T-helper 9 cell (primary cell): ENCODE measurements at places on chromosomes 6 and 20.

GRCh38 chr6:62740596-62740995, 454.6 kb upstream of the KHDRBS2 start:
- no peak for DNase-seq

DNA sequence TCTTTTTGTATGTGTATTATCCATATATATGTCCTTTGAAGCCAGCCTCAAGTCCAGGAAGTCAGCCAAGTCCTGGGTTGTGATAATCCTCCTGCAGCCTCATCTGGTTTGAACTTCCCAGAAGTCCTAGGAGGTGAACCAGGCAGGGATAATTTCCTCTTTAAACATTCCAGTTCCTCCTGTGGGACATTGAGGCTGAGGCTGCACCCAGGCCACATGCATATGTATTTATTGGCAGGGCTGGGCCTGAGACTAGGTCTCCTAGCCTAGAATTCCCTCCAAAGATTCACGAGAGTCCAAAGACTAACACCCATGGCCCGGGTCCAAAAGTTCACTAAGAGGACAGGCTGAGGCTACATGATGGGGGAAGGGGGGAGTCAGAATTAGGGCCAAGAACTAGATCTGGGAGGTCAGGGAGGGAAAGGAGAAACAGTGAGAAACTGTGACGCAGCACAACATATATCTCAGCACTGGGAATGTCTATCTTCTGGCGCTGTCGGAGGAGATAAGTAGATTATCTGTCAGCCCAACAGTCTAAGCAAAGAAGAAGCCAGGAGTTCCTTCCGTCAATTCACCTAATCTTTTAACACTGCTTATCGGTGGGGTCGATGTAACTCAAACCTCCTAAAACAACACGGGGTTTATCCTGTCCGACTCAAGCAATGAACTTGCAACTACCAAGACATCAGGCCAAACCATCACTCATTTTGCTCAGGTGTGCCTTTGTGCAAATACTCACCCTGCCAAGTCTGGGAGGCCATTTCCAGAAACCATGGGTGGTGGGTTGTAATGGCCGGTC, 43.3 kb downstream of the SNX5 start:
- no peak for DNase-seq

GRCh38 chr6:9292975-9293374, 857.6 kb upstream of the SLC35B3 start:
- DNase-seq: no peak

GRCh38 chr20:48999890-49000870, 45.9 kb upstream of the CSE1L start:
- no peak for DNase-seq

- no peak for DNase-seq
These were observed 977 bp downstream of the TNXB start for GRCh38 chr6:32108094-32108627.

DNA sequence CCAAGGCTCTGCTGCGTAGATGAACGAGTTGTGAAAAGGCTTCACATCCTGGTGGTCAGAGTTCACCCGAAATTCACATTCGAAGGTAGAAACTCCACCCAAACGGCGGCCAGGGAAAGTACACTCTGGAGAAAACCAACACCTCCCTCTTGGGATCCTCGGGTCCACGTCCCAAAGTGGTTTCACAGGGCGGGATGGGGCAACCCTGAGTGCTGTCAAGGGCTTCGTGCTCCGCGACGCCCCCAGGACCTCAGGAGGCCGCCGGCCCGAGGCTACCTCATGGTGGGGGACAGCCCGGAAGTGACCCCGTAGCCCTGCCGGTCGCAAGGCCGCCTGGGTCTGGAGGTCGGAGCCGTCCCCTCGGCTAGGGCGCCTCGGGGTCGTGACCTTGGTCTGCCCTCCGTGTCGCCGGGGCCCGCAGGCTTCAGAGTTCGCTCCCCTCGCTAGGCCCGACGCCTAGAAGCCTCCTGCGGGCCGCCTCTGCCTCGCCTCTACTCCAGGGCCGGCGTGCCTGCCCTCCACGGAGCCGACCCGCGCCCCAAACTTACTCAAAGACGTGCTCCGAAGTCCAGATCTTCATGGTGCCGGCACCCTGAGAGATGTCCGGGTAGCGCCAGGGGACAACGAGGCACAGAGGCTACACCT, at the start of gene PRELID3B:
Gene PRELID3B (minus strand): TSS at position 636 of the 645 bp plus-strand sequence. CDS start 56 bp downstream, at position 580.
- DNase-seq: no peak

- no peak for DNase-seq
These were observed 166.7 kb downstream of the CDC5L start for GRCh38 chr6:44554194-44554593.

DNA sequence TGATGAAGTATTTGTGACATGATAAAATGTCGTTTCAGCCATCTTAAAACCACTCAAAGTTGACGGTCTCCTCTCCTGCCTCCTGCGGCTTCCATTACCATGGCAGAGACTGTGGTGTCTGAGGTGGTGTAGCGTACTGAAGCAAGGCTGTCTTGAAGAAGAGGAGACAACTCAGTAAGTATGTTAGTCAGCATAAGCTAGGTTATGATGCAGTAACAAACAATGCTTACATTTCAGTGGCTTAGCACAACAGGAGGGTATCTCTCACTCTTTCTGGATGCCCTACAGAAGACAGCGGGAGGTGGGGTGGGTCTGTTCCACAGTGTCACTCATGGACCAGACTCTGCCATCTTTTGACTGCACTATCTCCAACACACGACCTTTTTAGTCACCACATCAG, 174.7 kb upstream of the AHI1 start:
- no peak for DNase-seq

DNA sequence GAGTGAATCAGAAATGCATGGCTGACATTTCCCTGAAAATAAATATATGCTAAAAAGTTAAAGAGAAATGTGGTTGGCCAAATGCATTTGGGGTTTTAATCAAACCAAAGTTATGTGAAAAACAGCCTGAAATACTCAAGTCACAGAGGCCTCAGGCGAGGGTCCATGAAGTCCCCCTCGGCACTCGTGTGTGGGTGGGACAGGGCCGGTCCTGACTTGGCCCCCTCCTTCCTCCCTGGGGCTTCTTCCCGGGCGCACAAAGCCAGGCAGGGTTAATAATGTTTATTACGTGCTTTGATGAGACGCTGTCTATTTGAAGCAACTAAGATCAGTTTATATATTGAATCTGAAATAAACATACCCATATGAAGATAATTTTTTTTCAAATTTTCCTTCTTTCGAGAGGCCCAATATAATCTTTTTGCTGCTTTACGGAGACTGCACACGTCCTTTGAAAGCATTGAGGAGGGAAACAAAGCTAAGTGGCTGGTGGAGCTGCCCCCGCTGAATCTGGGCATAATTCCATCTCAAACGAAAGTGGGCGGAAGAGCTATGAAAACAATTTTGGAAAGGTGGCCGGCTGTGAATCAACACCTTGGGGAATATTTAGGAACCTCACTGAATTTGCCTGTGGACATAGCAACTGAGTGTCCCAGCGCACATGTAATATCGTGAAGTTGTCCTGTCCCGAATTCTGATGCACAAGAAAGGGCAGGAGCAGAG, 55.8 kb upstream of the SMOC2 start:
- DNase-seq: no peak

DNA sequence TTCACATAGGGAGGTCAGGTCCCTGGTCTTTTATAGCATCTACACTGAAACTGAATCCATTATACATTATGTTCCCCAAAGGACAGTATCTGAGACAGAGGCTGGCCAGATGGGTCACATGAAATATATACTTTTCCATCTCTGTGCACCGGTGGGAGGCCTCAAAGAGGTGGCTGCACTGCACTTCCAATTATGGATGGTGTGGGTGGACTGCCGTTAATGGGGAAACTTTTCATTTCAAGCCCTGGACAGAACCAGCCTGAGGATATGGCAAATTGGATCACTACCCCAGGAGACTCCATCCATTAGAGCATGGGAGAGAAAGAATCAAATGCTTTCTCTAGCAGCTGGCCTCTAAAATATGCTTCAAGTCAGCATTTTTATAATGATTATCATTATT, 280.5 kb upstream of the OPRM1 start:
- no peak for DNase-seq
